ENCODE measurements at places on chromosomes 7 and 10.

GRCh38 chr10:61136139-61136538 is 192.2 kb upstream of the RHOBTB1 start:
- DNase-seq = no peak

DNA sequence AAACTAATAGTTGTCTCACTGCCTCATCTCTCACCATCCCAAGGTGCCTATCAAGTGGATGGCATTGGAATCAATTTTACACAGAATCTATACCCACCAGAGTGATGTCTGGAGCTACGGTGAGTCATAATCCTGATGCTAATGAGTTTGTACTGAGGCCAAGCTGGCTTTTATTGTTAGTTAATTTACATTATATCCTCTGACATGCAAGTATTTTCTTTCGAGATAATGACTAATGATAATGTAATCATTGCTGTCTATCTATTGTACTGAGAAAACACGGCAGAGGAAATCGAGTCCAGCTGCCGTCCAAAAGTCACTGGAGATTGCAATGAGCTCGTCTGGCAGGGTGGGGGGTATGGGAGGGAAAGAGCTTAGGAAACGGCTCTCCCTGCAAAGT is 172.4 kb upstream of the LANCL2 start:
- peak; percentile 52 for DNase-seq

DNA sequence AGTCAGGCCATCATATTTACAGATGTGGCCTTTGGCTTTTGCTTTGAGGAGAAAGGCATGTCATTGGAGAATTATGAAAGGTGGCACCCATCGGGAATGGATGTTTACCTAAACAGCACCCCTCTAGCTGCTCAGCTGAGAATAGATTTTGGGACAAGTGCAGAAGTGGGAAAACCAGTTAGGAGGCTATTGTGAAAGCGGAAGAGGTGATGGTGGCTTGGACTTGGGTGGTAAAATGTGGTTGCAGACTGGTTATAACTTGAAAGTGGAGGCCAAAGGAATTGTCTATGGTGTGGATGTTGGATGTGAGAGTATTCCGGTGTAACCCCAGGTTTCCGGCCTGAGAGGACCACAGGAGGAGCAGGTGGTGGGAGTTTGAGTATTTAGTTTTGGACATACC is 5.2 kb upstream of the SLC12A9 start:
- DNase-seq = no peak

- no peak for DNase-seq
These were observed 169.0 kb upstream of the KIAA1217 start for GRCh38 chr10:24039897-24040296.

DNA sequence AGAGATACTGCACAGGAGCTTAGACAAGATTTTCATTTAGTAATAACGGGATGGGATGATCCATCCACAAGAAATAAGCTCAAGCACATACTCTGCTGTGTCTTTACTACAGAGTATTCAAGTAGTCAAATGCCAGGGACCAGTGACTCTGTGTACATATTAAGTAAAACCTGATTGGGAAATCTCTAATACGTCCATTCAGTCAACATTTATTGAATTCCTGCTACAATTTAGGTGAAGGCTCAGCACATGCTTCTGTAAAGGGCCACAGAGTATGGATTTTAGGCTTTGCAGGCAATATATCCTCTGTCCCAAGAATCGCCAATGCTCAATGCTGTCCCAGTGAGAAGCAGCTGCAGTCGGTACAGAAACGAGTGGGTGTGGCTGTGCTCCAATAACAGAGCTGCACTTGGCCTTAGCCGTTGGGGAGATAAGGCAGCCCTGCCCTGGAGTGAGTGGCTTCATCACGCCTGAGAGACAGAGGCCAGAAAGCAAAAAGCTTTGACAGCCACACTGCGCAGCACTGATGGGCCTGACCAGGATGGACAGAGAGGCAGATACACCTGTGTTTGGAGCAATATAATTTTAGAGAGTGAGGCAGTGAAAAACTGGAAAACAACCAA is 186.8 kb downstream of the PARD3 start:
- no peak for DNase-seq

DNA sequence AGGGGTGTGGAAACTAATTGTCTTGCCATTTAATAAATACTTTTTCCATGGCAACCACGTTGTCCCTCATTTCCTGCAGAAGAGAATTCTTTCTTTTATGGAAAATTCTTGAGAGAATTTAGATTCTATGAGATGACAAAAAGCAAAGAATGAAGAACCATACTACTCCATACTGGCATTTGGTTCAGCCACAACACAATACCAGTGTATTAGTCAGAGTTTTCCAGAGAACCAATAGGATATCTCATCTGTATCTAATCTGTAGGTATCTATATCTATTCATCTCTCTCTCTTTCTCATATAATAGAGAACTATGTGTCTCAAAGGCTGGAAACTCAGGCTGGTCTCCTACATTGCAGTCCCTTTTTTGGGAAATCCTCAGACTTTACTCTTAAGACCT is 44.6 kb upstream of the NAMPT start:
- no peak for DNase-seq

GRCh38 chr7:99504281-99504602 is 220 bp upstream of the ZKSCAN5 start:
- no peak for DNase-seq

GRCh38 chr10:46024948-46025347 is 5.5 kb downstream of the NCOA4 start:
- DNase-seq = no peak

- no peak for DNase-seq
These were observed 46.0 kb upstream of the CDK13 start for GRCh38 chr7:39904077-39904486.

- DNase-seq = no peak
These were observed 73.2 kb downstream of the SYPL1 start for GRCh38 chr7:106038916-106039315.

- DNase-seq = no peak
These were observed 144.2 kb downstream of the SPAG6 start for GRCh38 chr10:22489467-22489866.

Data from AG04450 (cell line).